Immature natural killer cell (primary cell): ENCODE measurements at places on chromosomes 11 and 22.

- no peak overlapping the region for H3K4me3 ChIP-seq
- H3K27me3 ChIP-seq, result no peaks in the 10 kb centered on the region
- no peaks in the 10 kb centered on the region for H3K36me3 ChIP-seq
- peaks cover 15% of the 10 kb centered on the region for H3K4me1 ChIP-seq
Measured at GRCh38 chr22:38186429-38186828, 4.8 kb upstream of the PLA2G6 start.

GRCh38 chr11:105179542-105180278 lies 40.1 kb upstream of the CARD18 start:
- H3K27me3 ChIP-seq, result no peaks in the 10 kb centered on the region
- H3K27ac ChIP-seq, result no peak overlapping the region
- no peak overlapping the region for H3K4me3 ChIP-seq
- DNase-seq, result no peak
- H3K36me3 ChIP-seq, result no peaks in the 10 kb centered on the region
- H3K4me1 ChIP-seq, result no peaks in the 10 kb centered on the region

DNA sequence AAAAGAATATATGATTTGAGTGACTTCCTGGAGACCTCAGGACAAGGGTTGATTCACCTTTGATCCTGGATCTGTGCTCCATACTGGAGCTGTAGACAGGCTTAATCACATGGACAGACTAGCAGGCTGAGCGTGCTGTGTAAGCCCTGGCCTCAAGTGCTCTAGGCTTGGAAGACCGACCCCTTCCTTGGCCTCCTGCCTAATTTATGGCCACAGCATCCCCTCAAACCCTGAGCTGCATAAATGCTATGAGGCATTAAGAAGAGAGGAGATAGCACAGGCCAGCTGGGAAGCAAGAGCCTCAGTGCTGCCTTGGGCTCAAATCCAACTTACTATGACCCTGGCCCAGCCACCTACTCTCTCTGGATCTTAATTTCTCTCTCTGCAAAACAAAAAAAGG lies 385.1 kb downstream of the BUD13 start:
- no peak overlapping the region for H3K4me3 ChIP-seq
- no peak for DNase-seq
- no peaks in the 10 kb centered on the region for H3K4me1 ChIP-seq
- no peak overlapping the region for H3K27ac ChIP-seq

GRCh38 chr11:15839061-15839460 lies 517.3 kb downstream of the SOX6 start:
- DNase-seq, result no peak
- H3K4me3 ChIP-seq, result no peak overlapping the region
- H3K27me3 ChIP-seq, result no peaks in the 10 kb centered on the region
- H3K36me3 ChIP-seq, result no peaks in the 10 kb centered on the region

GRCh38 chr22:40414838-40415505 lies 44.6 kb downstream of the SGSM3 start:
- H3K4me3 ChIP-seq, result peak overlapping the region; percentile 9
- peaks cover 11% of the 10 kb centered on the region for H3K36me3 ChIP-seq

DNA sequence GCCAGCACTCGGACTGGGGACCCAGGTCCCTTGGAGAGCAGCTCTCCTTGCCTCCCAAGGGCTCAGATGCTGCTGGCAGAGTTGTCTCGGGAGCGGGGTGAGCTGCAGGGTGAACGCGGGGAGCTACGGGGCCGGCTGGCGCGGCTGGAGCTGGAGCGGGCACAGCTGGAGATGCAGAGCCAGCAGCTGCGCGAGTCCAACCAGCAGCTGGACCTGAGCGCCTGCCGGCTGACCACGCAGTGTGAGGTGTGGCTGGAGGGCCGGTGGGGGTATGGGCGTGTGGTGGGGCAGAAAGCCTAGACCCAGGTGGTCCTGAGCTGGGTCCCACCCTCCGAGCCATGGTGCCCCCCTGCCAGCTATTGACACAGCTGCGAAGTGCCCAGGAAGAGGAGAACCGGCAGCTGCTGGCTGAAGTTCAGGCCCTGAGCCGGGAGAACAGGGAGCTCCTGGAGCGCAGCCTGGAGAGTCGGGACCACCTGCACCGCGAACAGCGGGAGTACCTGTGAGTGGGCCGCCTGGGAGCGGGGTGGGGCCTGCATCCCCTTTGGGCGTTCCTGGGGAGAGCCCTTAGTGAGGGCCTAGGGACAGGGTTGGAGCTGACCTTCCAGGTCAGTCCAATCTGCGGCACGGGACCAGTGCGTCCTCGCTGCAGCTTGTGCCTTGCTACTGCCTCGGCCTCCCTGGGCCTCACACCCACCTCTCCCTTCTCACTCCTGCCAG lies 5.8 kb upstream of the RPS6KA4 start:
- no peak overlapping the region for H3K27ac ChIP-seq
- no peak for DNase-seq
- H3K36me3 ChIP-seq, result no peaks in the 10 kb centered on the region
- H3K27me3 ChIP-seq, result no peaks in the 10 kb centered on the region

- H3K27me3 ChIP-seq, result no peaks in the 10 kb centered on the region
- no peak overlapping the region for H3K27ac ChIP-seq
- no peak overlapping the region for H3K4me3 ChIP-seq
Measured at GRCh38 chr11:27060816-27061460, 20.3 kb downstream of the BBOX1 start.

GRCh38 chr11:78651923-78652842 lies 77.5 kb upstream of the NARS2 start:
- no peaks in the 10 kb centered on the region for H3K4me1 ChIP-seq
- no peak for DNase-seq
- H3K4me3 ChIP-seq, result no peak overlapping the region
- no peaks in the 10 kb centered on the region for H3K27me3 ChIP-seq

- H3K27ac ChIP-seq, result peak overlapping the region; percentile 68
- no peak for DNase-seq
- peak overlapping the region; percentile 98 for H3K4me3 ChIP-seq
- peaks cover 34% of the 10 kb centered on the region for H3K36me3 ChIP-seq
Measured at GRCh38 chr22:28795932-28796856, 4.2 kb downstream of the XBP1 start.

DNA sequence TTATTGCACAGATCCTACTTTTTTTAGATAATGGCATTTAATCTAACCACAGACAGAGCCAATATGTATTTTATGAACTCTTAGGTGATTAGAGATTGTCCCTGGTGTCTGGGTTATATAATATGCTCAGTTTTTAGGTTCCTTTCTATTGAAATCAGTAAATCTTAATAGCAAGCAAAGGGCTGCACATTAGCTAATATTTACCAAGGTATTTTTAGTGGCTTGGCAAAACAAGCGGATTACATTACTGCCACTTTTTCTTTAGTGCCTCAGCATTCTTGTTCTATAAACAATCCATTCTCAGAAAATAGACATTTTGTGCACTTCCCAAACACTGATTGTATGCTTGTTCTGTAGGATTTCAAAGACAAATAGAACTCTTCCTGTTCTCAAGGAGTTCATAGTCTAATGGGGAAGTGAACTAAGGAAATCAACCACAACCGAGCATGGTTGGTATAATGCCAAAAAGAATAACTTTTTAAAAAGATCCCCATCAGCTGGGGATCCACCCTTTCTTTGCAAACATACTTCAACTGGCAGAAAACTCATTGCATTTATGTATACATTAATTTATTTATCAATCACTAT lies 23.8 kb downstream of the KCNJ1 start:
- H3K27ac ChIP-seq, result no peak overlapping the region
- H3K36me3 ChIP-seq, result no peaks in the 10 kb centered on the region
- H3K27me3 ChIP-seq, result no peaks in the 10 kb centered on the region
- no peak overlapping the region for H3K4me3 ChIP-seq
- no peak for DNase-seq
